ENCODE measurements at places on chromosomes 5 and 9. TPM values are rescaled to one million over a fixed set of nuclear protein-coding genes. Genes with fewer than 3 reads are reported as not detected.

Gene TAF11L7
- not detected for total RNA-seq

Gene SOX30
- total RNA-seq, result not detected

Gene C8G
- total RNA-seq, result not detected

Gene MCTP1
- not detected for total RNA-seq

Gene NRARP
- total RNA-seq, result 0.32 TPM

Gene F2RL1
- 2.7 TPM for total RNA-seq

Gene DBH
- total RNA-seq, result not detected

Gene CTSV
- total RNA-seq, result not detected

Gene TAF11L5
- total RNA-seq, result not detected

Gene FCN2
- not detected for total RNA-seq

Gene FAM81B
- total RNA-seq, result not detected

Gene OCLN
- total RNA-seq, result 0.76 TPM

Gene SHISAL2B
- total RNA-seq, result not detected

Gene NR2F1-AS1
- 13.4 TPM for total RNA-seq

Gene LCN15
- total RNA-seq, result not detected

Gene AMACR
- total RNA-seq, result 22.3 TPM

Gene NTRK2
- not detected for total RNA-seq

Gene TUSC1
- 13.9 TPM for total RNA-seq

Gene SLC27A4
- total RNA-seq, result 22.9 TPM

Gene FOXD4L6
- total RNA-seq, result not detected

Gene PCDHGC4
- total RNA-seq, result 0.54 TPM

Gene CMYA5
- total RNA-seq, result 0.97 TPM

Gene VDAC1
- 332 TPM for total RNA-seq

Gene MCC
- total RNA-seq, result 8.8 TPM

Gene PCDHA1
- total RNA-seq, result not detected

Gene FBXW5
- 234 TPM for total RNA-seq

Gene TNFSF8
- not detected for total RNA-seq

Gene PCDHA6
- 0.22 TPM for total RNA-seq

Gene IFNA8
- total RNA-seq, result not detected

Gene PTGDS
- total RNA-seq, result not detected

Gene DOCK2
- 10.4 TPM for total RNA-seq

Gene RPS23
- total RNA-seq, result 1,581 TPM

Gene PCDHGA8
- total RNA-seq, result 0.86 TPM

Gene OR2V2
- not detected for total RNA-seq

Gene ANKRD31
- total RNA-seq, result not detected

Gene UNC5A
- total RNA-seq, result not detected

Gene GADD45G
- not detected for total RNA-seq

Gene PCDHGA11
- total RNA-seq, result 21.7 TPM

Gene EIF4E1B
- not detected for total RNA-seq

Measured in GM23248 (cell line).